ENCODE measurements at places on chromosomes 1 and 21.
A peak's percentile ranks its signal among the peaks of the same experiment; 100 is the strongest.

DNA sequence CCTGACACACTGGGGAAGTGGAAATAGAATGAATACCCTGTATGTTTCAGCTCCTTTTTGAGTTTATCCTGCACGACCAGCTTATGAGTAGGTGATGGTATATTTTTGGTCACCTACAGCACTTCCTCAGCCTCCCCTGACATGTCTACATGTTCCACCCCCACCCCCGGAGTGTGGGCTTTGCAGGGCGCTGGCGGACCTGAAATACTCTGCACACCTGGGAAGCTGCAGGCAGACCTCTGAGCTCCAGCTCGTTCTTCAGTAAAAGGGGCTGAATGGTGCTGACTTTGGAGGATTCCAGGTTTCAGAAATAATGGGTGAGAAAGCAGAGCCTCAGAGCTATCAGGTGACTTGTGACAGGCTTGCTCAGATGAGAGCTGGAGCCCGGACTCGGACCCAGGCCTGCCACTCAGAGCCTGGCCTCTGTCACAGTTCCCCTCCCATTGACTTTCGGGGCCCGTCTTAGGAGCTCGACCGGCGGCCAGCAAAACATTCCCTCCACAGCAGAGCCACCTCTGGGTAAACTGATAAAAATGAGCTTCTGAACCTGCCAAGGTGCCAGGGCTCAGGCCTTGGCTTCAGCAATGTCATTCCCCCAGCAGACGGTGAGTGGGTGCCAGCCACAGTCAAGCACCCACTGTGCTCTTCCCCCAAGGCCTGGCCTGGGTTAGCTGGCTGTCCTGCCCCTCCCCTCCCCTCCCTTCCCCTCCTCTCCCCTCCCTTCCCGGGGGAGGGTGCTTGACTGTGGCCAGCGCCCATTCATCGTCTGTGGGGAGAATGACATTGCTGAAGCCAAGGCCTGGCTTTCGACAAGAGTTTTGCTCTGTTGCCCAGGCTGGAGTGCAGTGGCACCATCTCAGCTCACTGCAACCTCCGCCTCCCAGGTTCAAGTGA is 30.1 kb downstream of the DOP1B start:
- DNase-seq, result no peak

- DNase-seq, result no peak
Measured at GRCh38 chr1:83882906-83883305, 116.0 kb downstream of the TTLL7 start.

DNA sequence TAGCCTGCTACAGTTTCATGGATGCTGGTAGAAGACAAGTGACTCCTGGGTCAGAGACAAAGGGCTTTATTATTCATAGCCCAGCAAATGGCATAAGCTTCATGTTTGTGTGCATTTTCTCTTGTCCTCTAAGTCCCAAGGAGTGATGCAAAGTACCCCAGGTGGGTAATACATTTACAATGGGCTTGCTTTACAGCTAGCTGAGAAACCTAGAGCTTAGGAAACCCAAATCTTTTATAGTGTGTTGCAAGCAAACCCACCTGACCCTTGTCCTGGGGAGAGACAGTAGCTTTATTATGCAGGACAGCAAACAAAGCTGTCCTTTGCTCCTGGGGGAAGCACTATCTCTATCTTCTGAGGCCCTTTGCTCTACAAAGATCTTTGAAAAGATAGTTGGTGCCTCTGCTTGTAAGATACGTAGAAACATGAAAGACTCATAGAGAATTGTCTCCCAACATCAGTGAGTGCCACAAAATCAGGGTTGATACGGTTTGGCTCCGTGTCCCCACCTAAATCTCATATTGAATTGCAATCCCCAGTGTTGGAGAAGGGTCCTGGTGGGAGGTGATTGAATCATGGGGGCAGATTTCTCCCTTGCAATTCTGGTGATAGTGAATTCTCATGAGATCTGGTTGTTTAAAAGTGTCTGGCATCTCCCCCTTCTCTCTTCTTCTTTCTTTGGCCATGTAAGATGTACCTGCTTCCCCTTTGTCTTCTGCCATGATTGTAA is 315.8 kb upstream of the USP24 start:
- DNase-seq, result no peak

DNA sequence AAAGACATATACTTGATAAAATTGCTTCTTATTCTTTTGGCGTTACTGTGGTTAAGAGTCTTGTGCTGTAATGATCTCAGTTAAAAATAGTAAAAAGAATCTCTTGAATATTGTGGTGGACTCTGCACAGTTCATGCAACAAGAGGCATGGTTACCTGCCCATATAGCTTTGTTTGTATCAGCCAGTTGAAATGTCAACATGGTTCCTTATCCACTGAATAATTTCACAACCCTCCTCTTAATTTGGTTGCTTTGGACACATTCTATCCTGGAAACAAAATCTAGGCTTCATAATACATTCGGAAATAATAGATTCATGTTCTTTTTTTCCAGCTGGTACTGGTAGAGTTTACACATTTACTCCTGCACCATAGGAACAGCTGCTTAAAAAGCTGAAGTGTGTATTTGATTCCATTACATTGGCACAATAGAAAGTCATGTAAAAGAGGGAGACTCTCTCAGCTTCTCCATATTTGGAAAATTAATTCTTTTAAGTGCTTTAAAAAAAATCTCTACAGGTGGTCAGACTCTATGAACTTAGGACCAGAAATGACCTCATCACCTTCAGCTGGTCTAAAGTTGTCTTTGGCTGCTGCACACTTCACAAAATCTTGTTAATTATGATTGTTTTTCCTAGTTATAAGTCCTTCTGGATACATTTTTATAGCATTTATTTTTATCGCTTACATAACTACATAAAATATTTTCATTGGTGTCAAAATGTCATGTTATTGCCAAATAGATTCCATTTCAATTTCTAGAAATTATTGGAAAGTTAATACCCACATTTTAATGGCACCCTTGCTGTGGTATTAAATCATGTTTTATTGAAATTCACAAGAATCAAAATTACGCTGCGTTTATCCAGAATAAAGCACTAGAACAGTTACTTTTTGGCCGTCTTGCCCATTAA is 100.2 kb downstream of the LTN1 start:
- DNase-seq, result no peak

GRCh38 chr1:80678438-80678837 is 1122.3 kb upstream of the ADGRL2 start:
- DNase-seq, result no peak

- DNase-seq, result no peak
Measured at GRCh38 chr1:55774446-55774845, 559.3 kb upstream of the USP24 start.

GRCh38 chr1:221740993-221741702 is 741 bp downstream of the DUSP10 start:
- no peak for DNase-seq

GRCh38 chr1:222897527-222898190 is 82.8 kb downstream of the DISP1 start:
- DNase-seq, result no peak

- DNase-seq, result no peak
Measured at GRCh38 chr1:236604905-236605806, 840 bp upstream of the HEATR1 start.

GRCh38 chr1:61463220-61463619 is 261.7 kb downstream of the TM2D1 start:
- no peak for DNase-seq

GRCh38 chr21:42257091-42257765 is 38.3 kb downstream of the ABCG1 start:
- no peak for DNase-seq

GRCh38 chr1:168266644-168267186 is 14.0 kb upstream of the TBX19 start:
- no peak for DNase-seq

GRCh38 chr21:14382486-14382834 is 486 bp downstream of the HSPA13 start:
- peak; percentile 12 for DNase-seq
